ENCODE measurements at places on chromosomes 2 and 18.

DNA sequence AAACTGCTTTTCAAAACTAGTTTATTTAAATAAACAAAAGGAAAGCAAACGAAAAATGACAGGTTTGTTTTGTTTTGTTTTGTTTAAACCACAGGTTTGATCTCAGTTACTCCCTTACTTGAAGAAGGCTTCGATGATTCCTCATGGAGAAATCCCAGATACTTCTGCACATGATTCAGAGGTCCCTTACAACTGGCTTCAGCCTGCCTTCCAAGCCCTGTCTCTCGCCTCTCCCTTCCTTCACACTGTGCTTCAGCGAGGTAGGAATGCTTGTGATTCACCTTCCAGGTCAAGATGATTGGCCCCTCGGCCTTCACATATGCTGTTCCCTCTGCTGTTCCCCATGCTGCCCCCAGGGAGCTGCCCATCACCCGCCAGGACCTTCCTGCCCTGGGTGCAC, 104.1 kb upstream of the ITGA6 start:
- DNase-seq = no peak

DNA sequence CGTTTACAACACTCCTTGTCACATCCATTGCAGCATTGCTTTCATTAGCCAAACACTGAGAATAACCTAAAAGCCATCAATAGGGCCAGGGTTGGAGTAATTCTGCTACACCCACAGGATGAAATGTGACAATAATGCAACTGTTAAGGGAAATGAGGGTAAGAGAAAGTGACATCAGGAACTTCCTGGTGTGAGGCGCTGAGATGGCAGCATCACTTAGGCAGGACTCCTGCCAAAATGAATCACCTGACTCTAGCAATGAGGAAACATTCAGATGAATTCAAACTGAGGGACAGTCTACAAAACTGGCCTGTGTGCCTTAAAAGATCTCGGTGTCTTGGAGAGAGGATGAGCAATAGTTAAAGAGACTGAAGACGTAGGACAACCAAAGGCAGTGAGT, 115.6 kb upstream of the AGAP1 start:
- no peak for DNase-seq

GRCh38 chr2:237626813-237627440, 460 bp upstream of the LRRFIP1 start:
- no peak for DNase-seq

- no peak for DNase-seq
These were observed 130.1 kb upstream of the PIEZO2 start for GRCh38 chr18:11279461-11279860.

DNA sequence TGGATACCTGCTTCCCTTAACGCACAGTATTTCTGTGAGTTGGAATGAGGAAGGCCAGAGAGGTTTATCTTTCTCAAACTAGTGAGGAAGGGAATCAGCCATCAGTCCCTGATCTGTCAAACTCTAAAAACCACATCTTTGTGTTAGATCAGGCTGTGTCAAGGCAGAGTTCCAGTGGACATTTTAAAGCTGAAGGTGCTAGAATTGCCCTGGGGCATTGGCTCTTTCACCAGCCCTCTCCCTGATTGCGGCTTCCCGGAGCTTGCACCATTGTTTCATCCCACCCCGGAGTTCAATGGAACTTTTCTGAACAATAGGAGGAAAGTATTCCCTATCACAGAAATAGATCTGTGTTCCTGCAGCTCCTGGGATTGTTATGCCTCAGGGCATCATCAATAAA, 110.2 kb downstream of the RNF144A start:
- DNase-seq = no peak

GRCh38 chr2:27721335-27721734, 50.2 kb upstream of the MRPL33 start:
- DNase-seq = no peak

GRCh38 chr2:233402346-233402745, 48.1 kb downstream of the DGKD start:
- no peak for DNase-seq

DNA sequence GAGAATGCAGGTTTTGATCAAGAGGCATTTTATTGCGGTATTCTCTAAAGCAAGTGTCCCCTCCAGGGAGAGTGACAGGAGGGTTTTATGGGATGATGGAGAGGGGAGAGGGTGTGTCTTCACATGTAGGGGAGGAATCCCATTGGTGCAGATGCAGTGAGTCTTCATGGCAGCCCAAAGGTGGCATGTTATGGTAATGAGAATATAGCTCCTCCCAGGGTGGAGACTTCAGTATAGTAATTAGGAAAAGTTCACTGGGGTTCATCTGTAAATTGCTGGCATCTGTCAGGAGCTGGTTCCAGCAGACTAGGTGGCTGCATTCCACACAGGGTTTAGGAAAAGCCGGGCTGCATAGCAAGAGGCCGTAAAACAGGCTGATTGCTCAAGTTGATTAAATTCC, 230.7 kb upstream of the CCDC68 start:
- DNase-seq = no peak

- no peak for DNase-seq
These were observed 44.4 kb downstream of the EXOC6B start for GRCh38 chr2:72781480-72781879.

DNA sequence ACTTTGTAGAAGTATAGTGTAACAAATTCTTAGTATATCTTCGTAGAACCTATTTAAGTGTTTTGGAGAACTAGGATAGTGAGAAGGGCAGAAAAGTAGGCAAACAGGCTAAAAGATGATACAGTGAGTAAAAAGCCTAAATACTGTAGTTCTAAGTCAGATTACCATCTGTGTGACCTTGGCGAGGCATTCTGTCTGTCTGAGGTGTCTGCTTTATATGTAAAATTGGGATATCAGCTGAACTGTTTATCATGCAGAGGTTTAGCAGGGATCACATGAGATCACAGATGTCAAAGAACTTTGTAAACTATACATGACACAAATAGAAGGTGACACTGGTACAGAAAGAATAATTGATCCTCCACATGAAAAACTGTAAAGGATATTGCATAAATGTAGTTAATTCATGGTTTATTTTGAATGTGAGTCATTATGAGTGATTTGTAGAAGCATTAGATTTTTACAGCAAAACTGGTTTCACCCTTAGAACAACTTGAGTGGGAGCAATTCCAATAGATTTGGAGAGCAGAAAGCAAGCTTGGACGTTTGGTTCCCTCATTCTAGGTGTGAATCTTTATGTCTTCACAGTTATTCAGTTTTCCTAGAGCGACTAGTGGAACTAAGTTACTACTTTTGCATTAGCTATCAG, 41.9 kb downstream of the TAF1B start:
- DNase-seq = no peak

DNA sequence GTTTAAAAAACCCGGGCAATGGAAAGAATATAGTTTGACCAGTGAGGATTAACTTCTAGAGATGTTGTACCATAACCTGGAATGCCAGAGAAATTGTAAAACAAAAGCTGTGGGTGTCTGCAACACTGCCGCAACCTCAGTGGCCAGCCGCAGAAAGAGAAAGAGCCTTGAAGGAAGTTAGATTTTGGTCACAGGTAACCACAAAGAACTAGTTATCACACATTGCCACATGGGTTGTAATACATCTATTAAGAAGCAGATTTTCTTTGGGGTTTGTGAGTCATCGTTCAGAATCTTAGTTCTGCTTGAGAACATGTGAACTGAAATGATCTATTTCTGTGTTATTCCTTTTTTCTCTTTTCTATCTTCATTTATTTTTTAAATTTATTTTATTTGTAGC, 222.9 kb upstream of the AGAP1 start:
- no peak for DNase-seq

GRCh38 chr2:4914551-4914950, 777.6 kb upstream of the SOX11 start:
- DNase-seq = no peak

DNA sequence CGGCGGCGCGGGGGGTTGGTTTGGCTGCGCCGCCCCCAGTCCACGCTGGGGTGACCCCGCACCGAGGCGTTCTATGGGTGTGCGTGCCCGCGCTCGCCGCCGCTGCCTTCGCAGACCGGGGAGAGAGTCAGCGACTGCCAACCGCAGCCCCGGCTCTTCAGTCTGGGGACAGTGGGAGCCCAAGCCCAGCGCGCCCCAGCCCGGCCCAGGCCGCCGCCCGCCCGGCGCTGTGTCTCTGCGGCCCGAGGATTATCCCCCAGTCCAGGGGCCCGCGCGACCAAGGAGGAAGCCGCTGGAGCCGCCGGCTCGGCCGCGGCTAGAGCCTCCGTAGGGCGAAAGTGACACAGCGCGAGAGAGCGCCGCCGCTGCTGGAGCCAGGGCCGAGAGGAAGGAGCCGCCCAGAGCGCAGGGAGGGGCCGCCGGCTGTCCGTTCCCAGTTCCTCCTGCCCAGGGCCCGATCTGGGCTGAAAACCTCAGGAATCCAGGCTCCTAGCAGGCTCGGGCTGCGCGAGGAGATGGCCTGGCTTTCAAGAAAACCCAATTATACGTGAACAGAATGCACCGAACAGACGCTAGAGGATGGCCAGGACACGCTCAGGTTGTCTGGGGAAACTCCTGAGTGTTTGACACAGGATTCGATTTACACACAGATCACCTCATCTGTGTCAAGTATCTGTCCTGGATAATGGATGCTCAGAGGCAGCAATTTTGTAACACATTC, 2.4 kb downstream of the CTIF start:
- no peak for DNase-seq

GRCh38 chr2:16148632-16149348, 208.4 kb downstream of the MYCN start:
- no peak for DNase-seq

DNA sequence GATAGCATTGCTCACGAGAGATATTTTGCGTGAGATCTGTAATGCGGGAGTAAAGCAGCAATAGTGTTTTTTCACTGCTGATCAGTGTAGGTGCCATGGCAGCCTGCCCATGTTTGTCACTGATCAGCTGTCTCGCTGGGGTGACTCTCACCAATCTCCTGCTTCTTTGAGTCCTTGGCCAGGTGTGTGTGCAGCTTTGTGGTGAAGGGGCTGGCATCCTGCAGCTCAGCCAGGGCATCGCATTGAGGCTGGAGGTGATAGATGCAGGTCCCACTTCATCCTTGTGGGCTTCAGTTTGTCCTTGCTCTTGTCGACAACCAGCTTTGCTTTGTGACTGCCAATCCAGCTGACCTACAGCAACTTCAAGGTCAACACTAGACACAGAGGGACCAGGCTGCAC, 258.3 kb upstream of the CXCR4 start:
- no peak for DNase-seq

Measured in stimulated activated CD4-positive, alpha-beta T cell treated with anti-CD3 and anti-CD28 coated beads, Interleukin-15, amount 100 ng/mL, for 1 hour (primary cell).